Ascending aorta (tissue), 2 donors: ENCODE measurements at places on chromosomes 4 and X. TPM values are rescaled to one million over a fixed set of nuclear protein-coding genes. Genes with fewer than 3 reads are reported as not detected.

GRCh38 chrX:420496-421223 is 34.0 kb upstream of the PPP2R3B start:
- H3K4me3 ChIP-seq = no peak overlapping the region
- H3K4me1 ChIP-seq = no peaks in the 10 kb centered on the region
- DNase-seq = no peak
- no peaks in the 10 kb centered on the region for H3K27me3 ChIP-seq

DNA sequence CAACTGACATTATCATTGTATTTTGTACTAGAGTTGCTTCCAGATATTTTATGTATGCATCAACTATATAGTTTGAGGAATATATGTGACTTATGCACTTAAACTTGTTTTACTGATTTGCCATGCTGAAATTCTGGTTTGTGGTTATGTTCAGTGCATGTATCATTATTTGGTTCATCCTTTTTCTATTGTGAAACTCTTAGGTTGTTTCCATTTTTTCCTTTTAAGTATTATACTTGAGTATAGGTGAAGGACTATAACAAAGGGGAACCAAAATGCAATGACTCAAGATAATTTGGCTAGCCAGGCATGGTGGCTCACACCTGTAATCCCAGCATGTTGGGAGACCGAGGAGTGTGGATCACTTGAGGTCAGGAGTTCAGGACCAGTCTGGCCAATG is 21.1 kb upstream of the EPGN start:
- no peaks in the 10 kb centered on the region for H3K27me3 ChIP-seq
- no peak overlapping the region for H3K4me3 ChIP-seq
- H3K4me1 ChIP-seq = no peaks in the 10 kb centered on the region
- DNase-seq = no peak
- no peaks in the 10 kb centered on the region for H3K36me3 ChIP-seq
- no peak overlapping the region for H3K27ac ChIP-seq

DNA sequence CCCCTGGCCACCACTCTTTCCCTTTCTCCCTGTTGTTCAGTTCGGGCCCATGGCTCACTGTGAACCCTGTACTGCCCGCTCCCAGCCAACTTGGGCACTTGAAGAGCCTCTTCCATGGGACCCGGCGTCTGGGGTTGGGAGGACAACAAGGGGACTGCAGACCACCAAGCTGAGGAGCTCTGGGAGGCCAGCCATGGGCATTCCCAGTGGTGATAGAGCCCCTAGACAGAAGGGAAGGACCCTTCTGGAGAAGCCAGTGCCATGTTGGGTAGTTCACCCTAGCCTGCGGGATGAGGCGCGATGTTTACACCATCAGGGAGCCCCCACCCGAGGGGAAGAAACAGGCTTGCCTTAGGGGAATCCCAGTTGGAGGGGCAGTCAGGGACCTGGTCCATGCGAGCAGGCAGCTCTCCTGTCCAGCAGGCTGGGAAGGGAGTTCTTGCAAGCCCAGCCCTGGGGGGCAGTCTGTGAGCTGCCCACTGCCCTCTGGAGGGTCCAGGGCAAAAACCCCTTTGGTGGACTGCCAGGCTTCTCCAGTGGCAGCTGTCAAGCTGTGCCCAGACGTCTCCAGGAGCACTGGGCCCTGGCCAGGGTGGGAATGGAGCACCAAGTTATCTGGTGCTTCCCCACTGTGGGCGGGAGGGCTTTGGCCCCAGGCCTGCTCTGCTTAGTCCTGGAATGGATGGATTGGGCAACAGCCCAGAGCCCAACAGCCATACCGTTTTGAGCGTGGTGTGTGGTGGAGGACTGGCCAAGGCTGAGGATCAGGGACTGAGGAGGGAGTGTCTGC is 23.7 kb upstream of the UBA1 start:
- H3K36me3 ChIP-seq = peaks cover 25% of the 10 kb centered on the region
- no peaks in the 10 kb centered on the region for H3K27me3 ChIP-seq
- DNase-seq = no peak
- no peak overlapping the region for H3K4me3 ChIP-seq

- no peaks in the 10 kb centered on the region for H3K36me3 ChIP-seq
- no peak overlapping the region for H3K27ac ChIP-seq
- H3K4me3 ChIP-seq = no peak overlapping the region
Measured at GRCh38 chr4:130249002-130249401, 1153.0 kb downstream of the C4orf33 start.

- H3K4me1 ChIP-seq = no peaks in the 10 kb centered on the region
- no peaks in the 10 kb centered on the region for H3K36me3 ChIP-seq
- H3K27ac ChIP-seq = no peak overlapping the region
- H3K4me3 ChIP-seq = no peak overlapping the region
- H3K27me3 ChIP-seq = no peaks in the 10 kb centered on the region
Measured at GRCh38 chr4:178577933-178578332, 1135.7 kb upstream of the AGA start.

DNA sequence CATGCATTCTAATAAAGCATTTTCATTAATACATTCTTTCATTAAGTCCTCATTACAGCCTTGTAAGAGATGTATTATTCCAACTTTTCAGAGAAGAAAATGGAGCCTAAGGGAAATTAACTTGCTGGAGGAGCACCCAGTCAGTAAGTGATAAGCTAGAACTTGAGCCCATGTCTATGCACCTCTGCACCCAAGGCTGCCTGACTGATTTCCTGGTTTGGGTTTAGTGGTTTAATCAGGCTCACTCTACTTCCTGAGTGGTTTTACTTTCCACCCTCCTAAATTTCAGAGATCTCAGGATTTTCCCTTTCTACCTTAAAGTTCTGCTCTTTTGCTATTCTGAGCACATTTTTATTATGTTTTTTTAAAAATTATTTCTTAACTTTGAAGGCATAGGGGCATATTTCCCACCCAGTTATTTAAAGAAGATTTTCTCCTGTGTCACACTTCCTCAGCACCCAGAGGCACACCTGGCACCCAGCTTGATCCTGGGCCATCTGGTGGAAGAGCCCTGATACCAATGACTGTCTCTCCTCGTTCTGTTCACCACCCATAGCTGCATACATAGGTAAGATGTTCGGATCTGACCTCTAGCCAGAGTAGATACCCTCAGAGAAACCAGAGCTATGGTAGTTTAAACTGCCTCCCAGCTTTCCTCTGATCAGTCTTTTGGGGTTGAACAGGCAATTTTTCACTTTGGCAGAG is 10.4 kb downstream of the CORIN start:
- no peak overlapping the region for H3K4me3 ChIP-seq
- no peaks in the 10 kb centered on the region for H3K4me1 ChIP-seq

- peak overlapping the region; percentile 57 for H3K27ac ChIP-seq
- no peaks in the 10 kb centered on the region for H3K4me1 ChIP-seq
- no peak overlapping the region for H3K4me3 ChIP-seq
- H3K36me3 ChIP-seq = no peaks in the 10 kb centered on the region
- peak; percentile 70 for DNase-seq
- H3K27me3 ChIP-seq = no peaks in the 10 kb centered on the region
Measured at GRCh38 chr4:168758351-168758876, 251.6 kb downstream of the CBR4 start.

GRCh38 chr4:184763150-184763780 is 29.4 kb upstream of the CENPU start:
- no peak overlapping the region for H3K27ac ChIP-seq
- no peak for DNase-seq
- no peaks in the 10 kb centered on the region for H3K27me3 ChIP-seq

DNA sequence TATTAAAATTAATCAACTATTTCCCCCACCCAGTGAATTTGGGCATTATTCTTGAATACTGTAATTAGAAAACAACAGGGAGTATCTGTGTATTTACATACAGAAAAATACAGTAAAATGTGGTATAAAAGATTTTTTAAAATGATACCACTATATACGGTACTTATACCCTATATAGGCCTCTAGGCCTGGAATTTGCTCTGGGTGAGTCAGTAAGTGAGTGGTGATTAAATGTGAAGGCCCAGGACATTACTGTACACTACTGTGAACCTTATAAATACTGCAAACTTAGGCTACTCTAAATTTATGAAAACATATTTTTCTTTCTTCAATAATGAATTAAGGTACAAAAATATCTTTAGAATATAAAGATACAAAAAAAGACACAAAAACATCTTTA is 6.3 kb upstream of the CSN3 start:
- H3K27ac ChIP-seq = no peak overlapping the region
- H3K4me1 ChIP-seq = no peaks in the 10 kb centered on the region
- H3K36me3 ChIP-seq = no peaks in the 10 kb centered on the region

GRCh38 chr4:177008836-177009501 is 216.2 kb upstream of the VEGFC start:
- H3K27ac ChIP-seq = no peak overlapping the region
- no peak for DNase-seq
- no peaks in the 10 kb centered on the region for H3K36me3 ChIP-seq
- no peak overlapping the region for H3K4me3 ChIP-seq

GRCh38 chr4:59973492-59973891 is 1226.6 kb upstream of the ADGRL3 start:
- H3K4me3 ChIP-seq = no peak overlapping the region
- H3K36me3 ChIP-seq = no peaks in the 10 kb centered on the region
- no peak overlapping the region for H3K27ac ChIP-seq
- DNase-seq = no peak
- no peaks in the 10 kb centered on the region for H3K27me3 ChIP-seq

- H3K27me3 ChIP-seq = no peaks in the 10 kb centered on the region
- H3K36me3 ChIP-seq = no peaks in the 10 kb centered on the region
- H3K4me1 ChIP-seq = no peaks in the 10 kb centered on the region
- DNase-seq = no peak
- H3K4me3 ChIP-seq = no peak overlapping the region
Measured at GRCh38 chr4:26083987-26084386, 170.0 kb downstream of the SMIM20 start.

DNA sequence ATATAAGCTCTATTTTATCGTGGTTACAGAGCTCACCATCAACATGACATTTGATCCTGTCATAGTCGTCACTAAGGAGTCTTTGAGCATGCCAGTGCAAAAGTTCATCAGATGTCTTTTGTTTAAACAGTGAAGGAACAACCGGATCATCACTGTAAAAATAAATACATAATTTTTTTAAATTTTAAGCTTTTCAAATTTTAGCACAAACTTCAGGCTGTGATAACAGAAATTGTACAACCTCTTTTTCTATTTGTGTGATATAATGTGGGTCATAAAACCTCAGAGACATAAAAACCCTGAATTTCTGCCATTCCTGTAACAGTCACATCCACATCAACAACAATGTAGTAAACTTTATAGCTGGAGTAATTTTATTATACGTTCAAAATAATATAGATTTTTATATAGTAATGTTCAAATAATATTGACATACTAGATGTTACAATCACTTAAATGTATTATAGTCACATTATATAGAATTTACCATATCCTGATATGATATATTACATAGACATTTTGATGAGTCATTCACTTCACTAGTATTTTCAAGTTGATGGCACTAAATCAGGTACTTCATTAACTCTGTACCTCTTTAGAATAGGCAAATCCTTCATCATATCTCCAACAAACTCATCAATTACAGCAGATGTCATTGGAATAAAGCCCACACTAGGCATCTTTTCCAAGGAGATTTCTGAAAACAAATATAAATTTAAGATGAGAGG is 47.7 kb downstream of the DDX60L start:
- no peak for DNase-seq
- no peaks in the 10 kb centered on the region for H3K4me1 ChIP-seq
- no peak overlapping the region for H3K4me3 ChIP-seq
- no peaks in the 10 kb centered on the region for H3K27me3 ChIP-seq
- H3K27ac ChIP-seq = no peak overlapping the region

DNA sequence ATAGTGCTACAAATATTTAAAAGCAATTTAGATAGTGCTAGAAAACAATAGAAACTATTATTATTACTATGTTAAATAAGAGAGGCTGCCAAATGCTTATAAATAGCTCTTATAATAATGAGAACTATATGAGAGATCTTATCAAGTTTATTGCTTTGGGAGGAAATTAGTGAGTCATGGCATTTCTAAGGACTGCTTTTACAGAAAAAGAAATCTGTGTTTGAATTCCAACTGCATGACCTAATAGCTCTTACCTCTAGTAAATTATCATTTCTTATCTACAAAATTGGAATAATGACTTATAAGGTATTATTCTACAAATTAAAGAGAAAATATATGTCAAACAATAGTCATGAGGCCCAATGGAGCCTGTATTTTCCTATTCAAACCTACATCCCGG is 177.2 kb downstream of the GABRG1 start:
- H3K27ac ChIP-seq = no peak overlapping the region
- H3K4me1 ChIP-seq = no peaks in the 10 kb centered on the region
- H3K4me3 ChIP-seq = no peak overlapping the region
- no peaks in the 10 kb centered on the region for H3K27me3 ChIP-seq
- DNase-seq = no peak

- H3K4me1 ChIP-seq = no peaks in the 10 kb centered on the region
- no peaks in the 10 kb centered on the region for H3K27me3 ChIP-seq
- no peak overlapping the region for H3K4me3 ChIP-seq
Measured at GRCh38 chr4:12791536-12791935, 692.6 kb downstream of the RAB28 start.

DNA sequence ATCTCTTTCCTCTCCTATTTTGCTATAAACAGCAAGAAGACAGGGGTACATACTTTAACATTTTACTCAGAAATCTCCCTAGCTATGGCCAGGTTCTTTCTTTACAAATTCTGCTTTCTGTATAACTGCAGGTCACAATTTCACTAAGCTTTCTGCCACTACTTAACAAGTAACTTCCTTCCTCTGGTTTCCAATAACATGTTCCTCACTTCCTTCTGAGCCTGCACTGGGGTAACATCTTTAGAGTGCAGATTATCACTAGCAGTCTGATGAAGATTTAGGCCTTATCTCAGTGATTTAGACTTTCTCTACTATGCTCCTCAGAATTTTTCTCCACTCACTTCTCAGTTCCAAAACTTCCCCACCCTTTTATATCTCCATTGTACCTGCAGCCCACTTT is 1930.5 kb upstream of the AGA start:
- H3K4me3 ChIP-seq = no peak overlapping the region
- no peaks in the 10 kb centered on the region for H3K36me3 ChIP-seq
- DNase-seq = no peak
- H3K27me3 ChIP-seq = no peaks in the 10 kb centered on the region
- no peaks in the 10 kb centered on the region for H3K4me1 ChIP-seq

DNA sequence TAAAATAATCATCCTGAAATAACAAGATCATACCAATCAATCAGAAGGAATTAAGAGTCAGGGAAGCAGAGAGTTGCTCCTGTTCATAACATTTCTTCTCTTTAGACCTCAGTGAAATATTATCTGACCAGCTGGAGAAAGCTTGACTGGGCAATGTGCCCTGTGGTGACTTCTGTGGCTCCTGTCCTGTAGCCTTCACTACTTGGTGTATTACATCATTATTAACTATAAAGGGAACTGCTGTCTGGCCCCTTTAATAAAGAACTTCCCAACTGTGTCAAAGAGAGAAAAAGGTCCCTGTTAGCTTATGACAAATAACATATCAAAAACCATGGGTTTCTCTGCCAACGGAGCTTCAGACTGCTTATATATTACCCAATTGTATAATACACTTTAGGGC is 18.0 kb downstream of the OPHN1 start:
- no peak for DNase-seq
- no peak overlapping the region for H3K4me3 ChIP-seq
- H3K27me3 ChIP-seq = no peaks in the 10 kb centered on the region
- H3K4me1 ChIP-seq = no peaks in the 10 kb centered on the region

S100P gene
- not detected for total RNA-seq

SHOX gene
- not detected for total RNA-seq

KCND1 gene
- 10.4 TPM for total RNA-seq

FATE1 gene
- not detected for total RNA-seq

SLC7A11 gene
- total RNA-seq = 0.75 TPM

DDIT4L gene
- 4.8 TPM for total RNA-seq
